ENCODE measurements at places on chromosomes 3 and 15.
A peak's percentile ranks its signal among the peaks of the same experiment; 100 is the strongest.

GRCh38 chr3:189726277-189726676 is 95.1 kb downstream of the TP63 start:
- DNase-seq, result no peak

DNA sequence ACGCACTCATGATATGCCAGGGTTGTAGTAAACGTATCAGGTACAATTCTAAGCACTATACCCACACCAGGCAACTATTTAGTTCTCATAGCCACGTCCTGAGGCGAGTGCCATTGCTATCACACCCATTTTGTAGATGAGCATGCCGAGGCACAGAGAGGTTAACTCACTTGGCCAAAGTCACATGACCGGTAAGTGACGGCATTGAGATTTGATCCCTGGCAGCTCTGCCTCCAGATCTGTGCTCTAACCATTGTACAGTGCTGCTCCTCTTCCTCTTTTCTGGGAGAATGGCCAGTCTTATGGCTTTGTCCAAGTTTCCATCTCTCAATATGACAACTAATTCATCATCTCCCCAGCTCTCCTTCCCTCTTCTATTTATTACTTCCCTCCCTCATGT is 18.9 kb upstream of the ATP2B2 start:
- no peak for DNase-seq

GRCh38 chr3:168457954-168458539 is 362.3 kb upstream of the GOLIM4 start:
- DNase-seq, result no peak

DNA sequence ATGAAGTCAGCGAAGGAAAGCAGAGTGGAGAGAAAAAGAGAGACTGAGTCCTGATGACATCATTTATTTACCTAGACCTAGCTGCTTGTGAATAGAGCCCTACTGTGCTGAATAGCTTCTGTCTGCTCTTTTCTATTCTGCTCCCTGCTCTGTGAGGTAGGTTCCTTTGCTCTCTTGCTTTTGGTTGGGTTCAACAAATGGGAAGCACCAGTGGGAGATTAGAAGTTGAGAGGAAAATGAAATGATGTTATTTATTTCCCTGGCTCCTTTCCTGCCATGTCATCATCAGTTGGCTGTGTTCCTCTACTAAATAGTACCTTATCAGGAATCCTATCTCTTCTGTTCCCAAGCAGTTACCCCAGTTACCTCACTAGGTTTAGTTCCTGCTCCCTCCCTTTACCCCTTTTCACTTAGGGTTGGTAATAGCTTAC is 23.5 kb downstream of the DTWD1 start:
- DNase-seq, result no peak

DNA sequence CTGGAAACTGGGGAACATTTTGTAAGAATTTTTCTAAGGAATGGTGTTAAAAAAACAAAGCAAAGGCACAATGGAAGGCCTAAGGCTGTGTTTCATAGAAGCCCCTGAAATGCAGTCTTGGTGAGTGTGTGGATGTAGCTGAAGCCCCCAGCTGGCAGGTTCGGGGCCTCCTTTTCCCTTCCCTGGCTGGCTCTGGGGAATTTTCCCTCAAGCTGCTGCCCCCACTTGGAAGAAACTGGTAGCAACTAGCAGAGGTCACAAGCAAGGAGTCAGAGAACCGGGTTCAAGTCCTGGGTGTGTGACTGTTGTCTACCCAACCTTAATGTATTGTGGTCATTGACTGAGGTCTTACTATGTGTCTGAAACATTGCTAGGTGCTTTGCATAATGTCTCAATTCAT is 85.3 kb upstream of the MYZAP start:
- DNase-seq, result no peak

DNA sequence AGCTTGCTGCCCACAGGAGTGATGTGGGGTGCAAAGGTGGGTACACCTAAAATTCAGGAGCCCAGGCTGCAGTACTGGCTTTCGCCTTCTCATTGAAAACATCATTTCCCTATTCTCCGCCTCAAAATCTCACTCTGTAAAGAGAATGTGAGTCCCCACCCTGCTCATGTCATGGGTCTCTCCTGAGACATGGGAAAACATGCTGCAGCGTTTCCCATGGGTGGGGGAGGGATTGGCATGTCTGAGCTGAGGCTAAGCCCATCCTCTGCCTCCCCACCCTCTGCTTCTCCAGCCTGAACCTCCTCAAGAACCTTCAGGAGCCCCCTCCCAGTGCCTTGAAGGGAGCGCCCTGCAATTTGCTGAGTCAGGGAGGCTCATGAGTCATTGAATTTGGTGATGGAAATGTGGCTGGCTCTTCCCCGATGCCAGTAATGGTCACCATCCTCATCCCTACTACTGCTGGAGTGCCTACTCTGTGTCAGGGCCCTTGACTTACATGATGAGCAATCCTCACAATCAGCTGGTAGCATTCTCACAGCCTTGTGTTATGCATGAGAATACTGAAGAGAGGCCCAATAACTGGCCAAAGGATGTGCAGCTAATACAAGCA is 28.8 kb downstream of the WNT5A start:
- DNase-seq, result no peak

- no peak for DNase-seq
Observed at GRCh38 chr3:187935623-187936156, 190.4 kb upstream of the BCL6 start.

DNA sequence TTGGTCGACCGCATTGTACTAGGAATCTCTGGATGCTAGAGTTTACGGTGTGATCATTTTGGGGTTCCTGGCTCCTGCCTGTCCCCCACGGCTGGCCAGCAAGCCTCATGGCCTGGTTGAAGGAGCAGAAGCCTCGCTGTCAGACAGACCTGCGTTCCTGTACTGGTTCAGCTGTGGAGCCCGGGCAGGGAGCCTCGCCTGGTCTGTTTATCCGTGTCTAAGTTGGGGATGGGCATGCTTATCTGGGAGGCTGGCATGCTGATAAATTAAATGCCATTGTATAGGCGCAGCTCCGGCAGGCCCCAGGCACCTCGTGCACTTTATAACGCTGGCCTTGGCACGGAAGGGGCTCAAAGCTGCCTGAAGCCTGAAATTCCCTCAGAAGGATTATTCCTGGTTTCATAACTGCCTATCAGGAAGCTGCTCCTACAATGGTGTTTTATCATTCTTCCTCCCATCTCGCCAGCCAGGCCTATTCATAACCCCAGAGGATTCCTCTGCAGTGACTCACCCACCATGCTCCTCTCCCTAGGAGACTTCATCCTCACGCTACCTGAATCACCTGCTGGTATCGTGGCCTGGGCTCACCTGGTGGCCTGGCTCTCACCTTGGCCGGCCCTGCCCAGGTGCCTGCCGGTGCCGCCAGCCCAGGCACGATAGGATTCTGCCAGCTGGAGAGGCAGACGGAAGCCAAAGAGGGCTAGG is 110.9 kb downstream of the ASB7 start:
- peak; percentile 95 for DNase-seq

DNA sequence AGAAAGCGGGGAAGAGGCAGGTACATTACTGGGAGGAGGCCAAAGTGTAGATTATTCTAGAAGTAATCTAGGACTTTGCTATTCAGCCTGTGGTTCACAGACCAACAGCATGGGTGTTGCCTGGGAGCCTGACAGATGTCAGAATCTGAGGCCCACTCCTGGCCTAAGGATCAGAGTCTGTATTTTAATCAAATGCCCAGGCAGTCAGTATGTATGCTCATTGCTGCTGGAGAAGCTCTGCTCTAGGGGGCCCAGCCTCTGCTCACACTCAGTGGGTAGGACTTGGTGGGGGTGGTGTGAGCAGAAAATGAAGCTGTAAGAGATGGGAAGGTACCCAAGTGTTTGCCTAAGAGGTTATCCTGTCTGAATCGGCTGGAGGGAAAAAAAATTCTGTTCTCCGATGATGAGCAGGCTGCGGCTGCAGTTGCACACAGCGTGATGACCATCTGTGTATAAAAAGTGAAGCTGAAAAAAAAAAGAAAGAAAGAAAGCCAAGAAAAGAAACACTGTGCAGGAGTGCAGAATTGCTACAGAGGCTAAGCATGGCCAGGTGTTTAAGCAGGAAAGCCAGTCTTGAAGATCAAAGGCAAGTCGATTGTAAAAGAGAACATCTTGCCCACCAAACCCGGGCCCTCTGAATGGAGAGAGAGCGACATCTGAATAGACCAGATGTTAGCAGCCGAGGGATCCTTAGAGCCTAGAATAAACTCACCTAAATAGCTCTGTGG is 65.2 kb downstream of the EIF4E3 start:
- DNase-seq, result no peak

GRCh38 chr3:58355179-58355578 is 22.5 kb downstream of the PXK start:
- DNase-seq, result no peak

- peak; percentile 81 for DNase-seq
Observed at GRCh38 chr15:65032801-65033537, 3.5 kb upstream of the MTFMT start.

- DNase-seq, result peak; percentile 33
Observed at GRCh38 chr3:104564045-104564643, 802.6 kb upstream of the ALCAM start.

DNA sequence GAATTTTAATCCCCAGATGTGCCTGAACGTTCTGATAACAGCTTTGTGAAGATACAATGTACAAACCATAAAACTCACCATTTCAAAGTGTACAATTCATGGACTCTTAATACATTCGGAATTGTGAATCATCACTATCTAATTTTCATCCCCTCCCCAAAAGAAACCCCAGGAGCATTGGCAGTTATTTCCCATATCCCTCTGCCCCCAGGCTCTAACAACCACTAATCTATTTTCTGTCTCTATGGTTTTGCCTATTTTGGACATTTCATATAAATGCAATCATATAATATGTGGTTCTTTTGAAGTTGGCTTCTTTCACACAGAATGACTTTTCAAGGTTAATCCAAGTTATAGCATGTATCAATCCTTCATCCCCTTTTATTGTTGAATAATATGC is 25.3 kb downstream of the PRICKLE2 start:
- DNase-seq, result no peak

DNA sequence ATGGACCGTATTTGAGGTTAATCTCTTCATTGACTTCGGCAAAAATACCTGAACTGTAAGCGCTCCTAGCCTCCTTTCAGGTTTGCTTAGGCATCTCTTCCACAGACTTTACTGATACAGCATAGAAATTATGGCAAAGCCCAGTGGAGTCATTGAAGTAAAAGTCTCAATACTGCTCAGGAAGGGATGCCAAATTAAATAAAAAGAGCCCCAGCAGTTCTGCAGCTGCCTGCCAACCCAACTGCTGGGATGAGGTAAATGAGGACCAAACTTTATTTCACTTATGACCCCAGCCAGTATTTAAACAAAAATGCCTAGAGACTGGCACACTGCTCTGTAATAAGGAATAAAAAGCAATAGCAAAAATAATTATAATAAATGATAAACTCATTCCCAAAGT is 65.4 kb downstream of the IQCH start:
- no peak for DNase-seq

- DNase-seq, result no peak
Observed at GRCh38 chr15:37698679-37699078, 235.8 kb upstream of the TMCO5A start.

DNA sequence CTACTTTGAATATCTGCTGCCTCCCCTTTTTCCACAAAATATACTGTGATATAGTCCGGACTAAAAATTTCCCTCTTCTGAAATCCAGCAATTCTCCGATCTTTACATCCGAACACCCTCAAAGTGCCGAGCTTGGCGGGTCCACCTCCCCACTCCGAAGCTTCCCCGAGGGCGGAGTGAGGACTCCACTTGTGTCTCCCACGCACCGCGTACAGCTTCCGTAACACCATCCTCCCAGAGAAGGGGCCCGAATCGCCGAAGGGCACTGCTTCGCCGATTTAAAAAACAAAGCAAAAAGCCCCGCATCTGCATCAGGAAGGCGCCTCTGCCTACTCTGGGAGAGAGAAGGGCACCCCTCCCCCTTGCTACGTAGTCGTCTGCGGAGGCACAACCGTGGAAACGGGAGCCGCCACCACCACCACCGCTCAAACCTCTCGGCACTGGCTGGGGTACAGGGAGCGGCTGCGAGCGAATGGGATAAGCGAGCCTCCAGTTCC is 551 bp downstream of the NCBP2 start:
- DNase-seq, result peak; percentile 24

- DNase-seq, result no peak
Observed at GRCh38 chr3:13415236-13415986, 4.7 kb downstream of the NUP210 start.

GRCh38 chr3:66553441-66554113 is 52.8 kb upstream of the LRIG1 start:
- no peak for DNase-seq

DNA sequence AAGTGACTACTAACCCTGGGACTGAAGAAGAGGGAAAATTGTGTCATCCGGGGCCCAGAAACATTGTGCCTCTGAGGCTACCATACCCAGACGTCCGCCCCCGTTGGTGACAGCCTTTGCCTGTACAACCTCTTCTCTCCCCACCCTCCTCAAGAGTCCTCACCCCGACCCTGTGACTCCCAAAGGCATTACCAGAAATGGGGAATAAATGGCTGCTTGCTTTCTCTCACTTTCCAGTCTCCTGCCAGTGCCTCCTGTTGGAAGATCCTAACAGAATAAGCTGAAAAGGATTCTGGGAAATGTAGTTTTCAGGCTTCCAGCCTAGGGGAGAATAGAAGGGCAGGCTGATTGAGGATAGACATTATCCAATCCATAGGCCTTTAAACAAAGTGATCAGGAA is 30.8 kb upstream of the SLC25A36 start:
- no peak for DNase-seq

GRCh38 chr3:186003610-186004009 is 65.8 kb upstream of the TRA2B start:
- no peak for DNase-seq

DNA sequence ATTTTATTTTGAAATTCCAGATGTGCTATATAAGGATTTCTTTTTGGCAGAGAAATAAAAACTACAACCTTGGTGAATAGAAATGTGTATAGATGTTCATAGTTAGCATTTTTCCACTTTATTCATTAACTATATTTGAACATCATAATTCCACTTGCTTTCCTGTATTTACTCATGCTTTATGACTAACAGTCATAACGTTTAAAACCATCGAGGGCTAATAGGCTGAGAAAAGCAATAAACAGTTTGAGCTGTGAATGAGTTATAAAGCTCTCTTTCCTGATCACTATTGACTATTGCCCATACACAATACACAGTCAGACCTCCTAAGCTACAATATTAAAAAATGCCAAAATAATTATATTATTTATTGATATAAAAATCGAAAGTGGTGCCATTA is 502.1 kb upstream of the RASGRP1 start:
- no peak for DNase-seq

- DNase-seq, result no peak
Observed at GRCh38 chr3:141610939-141611338, 124.1 kb downstream of the RASA2 start.

- DNase-seq, result no peak
Observed at GRCh38 chr15:80010131-80010673, 39.2 kb upstream of the BCL2A1 start.

GRCh38 chr3:54376939-54377578 is 254.7 kb downstream of the CACNA2D3 start:
- DNase-seq, result no peak

GRCh38 chr3:161083131-161083530 is 22.0 kb downstream of the B3GALNT1 start:
- no peak for DNase-seq

DNA sequence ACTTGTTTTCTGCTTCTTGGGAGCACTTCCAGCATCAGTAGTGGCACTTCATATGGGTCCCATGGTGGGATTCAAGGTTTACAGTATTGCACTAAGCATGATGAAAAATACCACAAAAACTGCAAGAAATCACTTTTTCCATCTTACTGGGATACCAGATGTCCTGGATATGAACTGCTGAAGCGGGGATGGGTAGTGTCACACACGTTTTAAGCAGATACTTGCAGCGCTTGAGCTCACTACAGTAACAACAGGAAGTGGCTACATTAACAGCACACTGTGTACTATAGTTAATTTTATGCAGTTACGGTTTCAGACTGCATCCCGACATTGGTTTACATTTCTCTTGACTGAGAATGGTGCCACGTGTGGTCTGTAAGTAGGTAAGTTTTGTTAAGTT is 3.5 kb upstream of the ISG20 start:
- DNase-seq, result no peak

Measured in RCC 7860 (cell line).